ENCODE measurements at places on chromosomes 1 and 21.
A peak's percentile ranks its signal among the peaks of the same experiment; 100 is the strongest.

DNA sequence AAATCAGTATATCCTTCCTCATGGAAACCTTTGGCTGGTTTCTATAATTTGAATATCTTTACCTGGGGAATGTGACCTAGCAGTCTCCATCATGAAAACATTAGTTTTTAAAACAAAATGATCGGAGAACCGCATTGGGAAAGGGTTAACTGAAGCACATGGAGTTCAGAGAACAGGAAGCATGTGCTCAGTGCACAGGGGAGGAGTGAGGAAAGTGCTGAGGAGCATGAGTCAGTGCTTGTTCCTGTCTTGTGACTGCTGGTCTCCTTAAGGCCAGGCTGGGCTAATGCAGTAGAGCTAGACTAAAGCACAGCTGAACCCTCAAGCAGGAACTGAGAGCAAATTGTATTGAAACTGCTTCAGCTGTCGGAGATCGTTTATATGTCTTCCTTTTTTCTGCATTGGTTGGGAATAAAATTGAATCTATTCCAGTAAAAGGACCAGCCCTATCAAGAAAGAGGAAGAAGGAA is 5.8 kb downstream of the IFI16 start:
- peak; percentile 62 for DNase-seq

DNA sequence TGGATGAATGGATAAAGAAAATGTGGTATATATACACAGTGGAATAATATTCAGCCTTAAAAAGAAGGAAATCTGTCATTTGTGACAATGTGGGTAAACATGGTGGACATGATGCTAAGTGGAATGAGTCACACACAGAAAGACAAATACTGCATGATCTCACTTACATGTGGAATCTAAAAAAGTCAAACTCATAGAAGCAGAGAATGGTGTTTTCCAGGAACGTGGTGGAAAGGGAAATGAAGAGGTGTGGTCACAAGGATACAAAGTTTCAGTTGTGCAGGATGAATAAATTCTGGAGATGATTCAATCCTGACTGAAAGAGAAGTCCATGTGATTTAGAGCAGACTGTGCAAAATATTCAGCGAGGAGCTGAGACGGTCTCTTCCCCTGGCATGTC is 56.6 kb downstream of the RYR2 start:
- DNase-seq: no peak

DNA sequence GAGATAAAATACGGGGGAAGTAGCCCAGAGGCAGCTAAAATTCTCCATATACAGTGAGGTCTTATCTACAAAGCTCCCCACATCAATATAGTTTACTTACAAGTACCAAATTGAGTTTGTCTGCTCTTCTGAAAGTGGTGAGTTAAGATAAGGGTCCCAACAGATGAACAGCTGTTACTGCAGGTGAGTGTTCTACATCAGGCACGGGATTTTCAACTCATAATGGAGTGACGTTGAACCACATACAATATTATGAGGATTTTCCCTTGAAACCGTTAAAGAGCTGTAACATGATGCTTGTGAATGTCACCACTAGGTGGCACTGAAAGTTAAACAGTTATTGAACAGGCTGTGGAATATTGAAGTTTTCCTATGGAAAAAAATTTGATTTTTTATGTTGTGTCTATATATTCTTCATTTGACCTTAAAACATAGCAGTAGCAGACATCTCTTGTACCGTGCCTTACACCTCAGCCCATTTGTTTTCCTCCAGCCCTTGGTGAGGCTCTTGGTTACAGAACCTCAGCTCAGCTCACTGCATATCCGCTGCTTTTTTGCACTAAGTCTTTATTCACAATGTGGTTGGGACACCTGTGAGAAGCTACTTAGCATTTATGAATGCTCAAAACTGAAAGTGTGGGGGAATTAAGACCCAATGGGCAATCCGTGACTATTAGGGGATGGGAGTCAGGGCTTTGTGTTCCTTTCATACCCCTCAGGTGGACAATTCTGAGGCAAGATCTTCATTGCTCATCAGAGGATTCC is 23.2 kb downstream of the CD1D start:
- peak; percentile 3 for DNase-seq

DNA sequence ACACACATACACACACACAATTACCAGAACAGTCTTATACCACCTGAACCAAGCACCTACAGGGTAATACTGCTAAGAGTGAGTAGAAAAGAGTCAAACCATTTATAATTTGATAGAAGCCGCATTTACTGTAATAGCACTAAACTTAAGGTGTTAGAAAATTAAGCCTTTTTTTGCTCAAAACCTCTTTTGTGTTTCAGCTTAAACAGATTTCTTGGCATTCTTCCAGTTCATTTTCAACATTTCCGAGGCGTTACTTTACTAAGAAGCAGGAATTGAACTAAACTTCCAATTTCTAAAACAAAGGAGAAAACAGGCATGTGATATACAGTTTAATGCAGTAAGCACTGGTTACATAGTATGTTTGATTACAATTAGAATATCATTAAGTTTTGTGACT is 387.2 kb downstream of the NCAM2 start:
- DNase-seq: no peak

- no peak for DNase-seq
Measured at GRCh38 chr1:193111641-193112090, 6.5 kb upstream of the GLRX2 start.

- DNase-seq: no peak
Measured at GRCh38 chr1:223763251-223763650, 50.9 kb downstream of the CAPN2 start.

GRCh38 chr1:66374561-66375111 is 159.3 kb upstream of the SGIP1 start:
- DNase-seq: no peak

GRCh38 chr1:84303314-84303830 is 1.9 kb downstream of the SAMD13 start:
- DNase-seq: no peak

- DNase-seq: no peak
Measured at GRCh38 chr1:76425201-76426145, 350.9 kb downstream of the ST6GALNAC3 start.

- no peak for DNase-seq
Measured at GRCh38 chr1:230332575-230333066, 93.5 kb downstream of the PGBD5 start.

- DNase-seq: no peak
Measured at GRCh38 chr1:94160811-94161210, 39.9 kb upstream of the ABCA4 start.

GRCh38 chr1:219124163-219124562 is 49.5 kb upstream of the LYPLAL1 start:
- DNase-seq: no peak

- no peak for DNase-seq
Measured at GRCh38 chr1:171280599-171280998, 32.3 kb downstream of the FMO1 start.

GRCh38 chr1:77906019-77906545 is 17.7 kb downstream of the NEXN start:
- no peak for DNase-seq

DNA sequence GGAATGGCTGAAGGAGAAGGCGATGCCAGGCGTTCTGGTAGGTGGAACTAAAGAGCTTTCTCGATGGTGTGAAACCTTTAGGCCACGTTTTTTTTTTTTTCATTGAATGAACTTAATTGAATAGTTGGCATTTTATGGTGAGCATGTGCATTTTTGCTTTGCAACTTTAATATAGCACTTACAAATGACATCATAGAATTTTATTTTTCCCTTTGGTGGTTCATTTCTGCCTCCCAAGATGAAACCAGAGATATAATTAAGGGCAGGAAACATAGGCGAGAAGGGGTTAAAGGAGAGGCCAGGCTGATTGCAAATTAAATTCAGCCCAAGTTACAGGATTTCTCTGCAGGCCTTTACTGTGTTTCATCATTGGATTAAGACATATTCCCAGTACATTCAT is 85.5 kb upstream of the L1TD1 start:
- DNase-seq: no peak

- DNase-seq: no peak
Measured at GRCh38 chr1:199272628-199273086, 633.8 kb downstream of the PTPRC start.

DNA sequence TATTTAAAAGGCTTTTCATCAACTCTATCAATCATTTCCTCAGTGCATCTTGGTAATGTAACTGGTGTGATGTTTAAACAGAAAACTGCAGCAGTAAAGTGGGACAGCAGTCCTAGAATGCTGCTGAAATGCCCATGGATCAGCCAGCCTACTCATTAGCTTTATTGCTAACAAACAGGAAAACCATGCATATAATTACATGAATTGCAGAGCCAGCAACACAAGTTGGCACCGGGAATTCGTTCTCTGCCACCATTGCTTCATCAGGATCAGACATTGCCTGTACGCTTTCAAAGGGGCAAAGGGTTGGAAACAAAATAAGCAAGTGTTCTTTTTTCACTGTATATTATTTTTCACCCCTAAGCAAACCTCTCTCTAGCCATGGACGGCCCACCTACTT is 276.2 kb upstream of the LRRC7 start:
- no peak for DNase-seq

DNA sequence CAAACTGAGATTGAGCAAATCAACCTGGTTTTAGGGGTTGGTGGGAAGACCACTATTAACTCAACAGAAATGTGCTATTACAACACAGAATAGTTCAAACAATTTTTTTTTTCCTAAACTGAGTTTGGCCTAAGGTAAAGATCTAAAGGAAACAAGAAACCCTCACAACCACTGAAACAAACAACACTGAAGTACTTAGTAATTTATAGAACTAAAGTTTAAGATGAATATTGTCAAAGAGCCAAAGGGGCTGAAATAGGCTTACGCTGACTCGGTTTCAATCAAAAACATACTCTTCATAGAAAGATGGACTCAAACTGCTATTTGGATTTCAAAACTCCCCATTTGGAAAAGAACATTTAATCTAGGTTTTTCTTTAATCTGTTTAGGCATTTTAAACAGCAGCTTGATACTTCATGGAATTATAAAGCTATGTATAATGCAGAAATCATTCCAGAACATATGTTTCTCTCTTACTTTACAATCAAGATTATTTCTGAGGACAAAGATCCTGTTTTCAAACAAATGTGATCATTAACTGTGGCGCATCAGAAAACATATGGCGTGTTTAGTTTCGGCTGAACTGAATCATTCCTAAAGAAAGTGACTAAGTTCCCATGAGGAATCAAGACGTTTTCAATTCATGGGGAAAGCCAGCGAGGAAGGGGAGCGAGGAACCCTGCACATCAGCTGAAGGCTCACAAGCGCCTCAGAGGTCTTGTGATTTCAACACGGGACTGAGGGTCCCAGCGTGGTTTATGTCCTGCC is 62.7 kb downstream of the SYT6 start:
- DNase-seq: no peak

DNA sequence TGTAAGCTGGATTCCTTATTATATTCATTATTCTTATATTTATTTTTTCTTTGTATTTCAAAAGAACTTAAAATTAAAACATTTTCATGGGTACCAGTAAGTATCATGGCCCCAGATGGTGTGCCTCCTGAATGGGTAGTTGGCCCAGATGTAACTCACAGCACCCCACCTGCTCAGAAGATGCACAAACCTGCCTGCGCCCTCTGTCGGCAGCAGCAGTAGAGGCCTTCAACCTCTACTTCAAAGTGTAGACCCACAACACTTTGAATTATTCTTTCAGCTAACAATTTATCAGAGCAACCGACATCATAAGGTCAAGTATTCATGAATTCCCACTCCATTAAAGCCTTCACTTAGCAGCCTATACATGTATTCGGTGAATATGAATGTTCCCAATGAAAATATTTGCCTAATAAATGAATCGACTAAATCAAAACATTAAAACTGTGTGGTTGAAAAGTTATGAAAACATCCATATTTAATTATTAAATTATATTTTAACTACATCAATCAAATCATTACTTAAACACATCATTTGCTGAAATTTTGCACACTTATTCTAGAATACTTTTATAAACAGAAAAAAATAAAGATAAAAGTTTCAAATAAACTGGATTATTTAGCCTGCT is 25.4 kb downstream of the PIGM start:
- peak; percentile 60 for DNase-seq

- DNase-seq: no peak
Measured at GRCh38 chr1:43930949-43931275, 2.7 kb upstream of the ARTN start.

DNA sequence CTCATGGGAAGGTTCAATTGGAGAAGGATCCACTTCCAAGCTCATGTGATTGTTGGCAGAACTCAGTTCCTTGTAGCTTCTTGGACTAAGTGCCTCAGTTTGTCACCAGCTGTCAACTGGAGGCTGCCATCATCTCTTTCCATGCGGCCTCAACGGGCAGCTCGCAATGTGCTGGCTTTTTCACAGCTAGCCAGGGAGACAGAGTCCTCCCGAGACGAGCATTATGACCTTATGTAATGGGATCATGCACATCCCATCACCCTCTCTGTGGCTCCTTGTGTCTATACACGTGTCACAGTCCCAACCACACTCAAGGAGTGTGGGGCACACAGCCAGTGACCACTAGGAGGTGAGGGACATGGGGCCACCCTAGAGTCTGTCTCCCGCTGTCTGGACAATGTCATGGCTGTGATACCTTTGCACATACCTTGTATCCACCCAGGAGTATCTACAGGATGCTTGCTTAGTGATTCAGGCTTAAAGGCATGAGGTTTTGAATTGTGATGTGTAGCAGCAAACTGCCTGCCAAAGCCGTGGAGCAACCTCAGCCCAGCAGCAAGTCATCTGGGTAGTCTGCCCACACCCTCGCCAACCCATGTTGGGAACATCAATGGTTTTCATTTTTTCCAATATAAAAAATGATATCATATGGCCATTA is 3.9 kb upstream of the KRTAP10-6 start:
- no peak for DNase-seq

DNA sequence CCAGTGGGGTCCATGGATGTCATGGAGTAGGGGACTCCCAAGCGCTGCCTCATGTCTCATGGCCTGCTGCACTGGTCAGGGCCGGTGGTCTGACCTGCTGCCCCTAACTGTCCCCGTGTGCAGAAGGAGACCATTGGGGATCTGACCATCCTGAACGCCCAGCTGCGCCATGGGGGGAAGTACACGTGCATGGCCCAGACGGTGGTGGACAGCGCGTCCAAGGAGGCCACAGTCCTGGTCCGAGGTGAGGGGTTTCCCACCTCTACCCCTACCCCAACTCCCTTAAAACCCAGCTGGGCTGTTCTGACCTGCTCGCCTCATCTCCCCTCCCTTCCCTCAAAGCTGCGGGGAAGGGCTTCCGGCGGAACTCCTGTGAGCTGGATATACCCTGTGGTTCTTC is 18.6 kb downstream of the TMEM81 start:
- no peak for DNase-seq

GRCh38 chr1:248792342-248792741 is 33.4 kb downstream of the SH3BP5L start:
- DNase-seq: no peak

GRCh38 chr1:224506141-224506814 is 71.7 kb upstream of the WDR26 start:
- DNase-seq: no peak

Data from stimulated activated CD4-positive, alpha-beta T cell treated with anti-CD3 and anti-CD28 coated beads, Interleukin-15, amount 100 ng/mL, for 48 hours (primary cell).